Bronchial smooth muscle cell (primary cell): ENCODE measurements at places on chromosomes 3 and 15. TPM values are rescaled to one million over a fixed set of nuclear protein-coding genes. Genes with fewer than 3 reads are reported as not detected.

The ROBO1 gene
- total RNA-seq, result 66.8 and 69.5 TPM in 2 replicates

The ITGA11 gene
- 0.63 and 22.3 TPM in 2 replicates for total RNA-seq

The MORC1 gene
- total RNA-seq, result not detected in 2 replicates

The OXTR gene
- total RNA-seq, result 0.09 and 0.32 TPM in 2 replicates

The RTP3 gene
- total RNA-seq, result not detected in 2 replicates

The SI gene
- total RNA-seq, result not detected in 2 replicates

The SLC9C1 gene
- not detected in 2 replicates for total RNA-seq

The CD200R1 gene
- 0.09 and 0.16 TPM in 2 replicates for total RNA-seq

The CD96 gene
- total RNA-seq, result under 0.01 TPM in 2 replicates

The TRIM59 gene
- total RNA-seq, result 5.8 and 16.1 TPM in 2 replicates

The STXBP5L gene
- not detected in 2 replicates for total RNA-seq

The LDHAL6B gene
- not detected in 2 replicates for total RNA-seq

The TRIM42 gene
- total RNA-seq, result not detected in 2 replicates

The ONECUT1 gene
- total RNA-seq, result not detected in 2 replicates

The DNAH12 gene
- under 0.01 TPM in 2 replicates for total RNA-seq

The CX3CR1 gene
- total RNA-seq, result not detected in 2 replicates

The NFKBIZ gene
- 14.6 and 15.1 TPM in 2 replicates for total RNA-seq

The CCDC66 gene
- total RNA-seq, result 17.5 and 21.6 TPM in 2 replicates

The ALG1L2 gene
- not detected in 2 replicates for total RNA-seq

The PLAAT1 gene
- not detected in 2 replicates for total RNA-seq

The SLC9A9 gene
- 37.0 and 65.9 TPM in 2 replicates for total RNA-seq

The PRR20G gene
- total RNA-seq, result not detected in 2 replicates

The GASK1A gene
- total RNA-seq, result 0.26 and 3.3 TPM in 2 replicates

The ZCWPW2 gene
- total RNA-seq, result 0.69 and 1.1 TPM in 2 replicates

The C3orf22 gene
- not detected in 2 replicates for total RNA-seq

The OCA2 gene
- not detected in 2 replicates for total RNA-seq

The MB21D2 gene
- 3.5 and 5.1 TPM in 2 replicates for total RNA-seq

The LSMEM2 gene
- not detected in 2 replicates for total RNA-seq

The CGNL1 gene
- total RNA-seq, result 0.16 and 0.26 TPM in 2 replicates

The RTP1 gene
- total RNA-seq, result not detected in 2 replicates

The SH2D7 gene
- total RNA-seq, result not detected in 2 replicates

The KNL1 gene
- total RNA-seq, result 0.52 and 1.7 TPM in 2 replicates

The PCOLCE2 gene
- total RNA-seq, result 122 and 144 TPM in 2 replicates

The TMC3 gene
- total RNA-seq, result under 0.01 TPM in 1 of 2 replicates, not detected in the other

The NEK10 gene
- 16.7 and 41.3 TPM in 2 replicates for total RNA-seq

The MUC20 gene
- total RNA-seq, result 0.60 and 0.95 TPM in 2 replicates

The XIRP1 gene
- under 0.01 TPM in 1 of 2 replicates, not detected in the other for total RNA-seq

The ARMC8 gene
- total RNA-seq, result 30.4 and 48.8 TPM in 2 replicates

The CCR1 gene
- total RNA-seq, result 0.63 and 1.5 TPM in 2 replicates

The SMCO1 gene
- not detected in 2 replicates for total RNA-seq
